ENCODE measurements at places on chromosomes 4 and X.

DNA sequence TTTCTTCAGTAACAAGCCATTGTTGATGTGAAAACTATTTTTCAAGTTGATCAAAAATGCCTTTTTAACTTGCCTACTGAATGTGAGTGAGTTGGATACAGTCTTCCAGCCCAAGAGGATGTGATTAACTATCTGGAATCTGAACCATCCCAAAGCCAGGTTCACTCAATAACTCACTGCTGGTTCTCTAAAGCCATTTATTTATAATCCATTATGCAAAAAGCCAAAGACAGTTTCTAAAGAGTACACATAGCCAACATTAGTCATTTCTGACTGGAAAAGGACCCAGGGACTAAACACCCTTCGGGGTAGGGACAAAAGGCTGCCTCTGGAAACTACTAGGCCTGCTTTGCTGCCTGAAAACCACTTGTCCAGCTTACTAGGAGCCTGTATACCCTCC is 109.6 kb downstream of the SHROOM4 start:
- peaks cover 5% of the 10 kb centered on the region for H3K27me3 ChIP-seq
- no peak overlapping the region for H3K27ac ChIP-seq
- H3K4me1 ChIP-seq = no peaks in the 10 kb centered on the region
- H3K4me3 ChIP-seq = no peak overlapping the region
- no peak for DNase-seq

DNA sequence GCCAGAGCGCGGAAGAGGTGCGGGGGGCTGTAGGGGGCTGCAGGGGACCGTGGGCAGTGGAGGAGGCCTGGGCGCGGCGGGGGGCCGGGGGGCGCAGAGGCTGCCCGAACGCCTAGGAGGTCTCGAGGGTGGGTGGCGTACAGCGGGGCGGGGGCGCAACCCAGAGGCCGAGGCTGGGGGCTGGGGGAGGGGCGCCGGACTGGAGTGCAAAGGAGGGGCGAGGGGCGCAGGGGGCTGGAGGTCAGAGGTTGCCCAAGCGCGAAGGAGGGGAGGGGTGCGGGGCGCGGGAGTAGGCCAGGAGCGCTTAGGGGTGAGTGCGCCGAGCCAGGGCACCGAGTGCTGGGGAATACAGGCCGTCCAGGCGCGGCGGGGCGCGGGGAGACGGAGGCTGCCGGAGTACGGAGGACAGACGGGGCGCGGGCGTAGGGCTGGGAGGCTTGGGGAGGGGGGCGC is 255 bp downstream of the GYG2 start:
- H3K36me3 ChIP-seq = no peaks in the 10 kb centered on the region
- H3K27me3 ChIP-seq = peaks cover 7% of the 10 kb centered on the region
- no peak for DNase-seq
- no peaks in the 10 kb centered on the region for H3K4me1 ChIP-seq

- peaks cover 11% of the 10 kb centered on the region for H3K36me3 ChIP-seq
- no peak overlapping the region for H3K4me3 ChIP-seq
- no peaks in the 10 kb centered on the region for H3K27me3 ChIP-seq
- DNase-seq = no peak
- H3K4me1 ChIP-seq = no peaks in the 10 kb centered on the region
Measured at GRCh38 chr4:145041378-145041777, 56.6 kb downstream of the ANAPC10 start.

DNA sequence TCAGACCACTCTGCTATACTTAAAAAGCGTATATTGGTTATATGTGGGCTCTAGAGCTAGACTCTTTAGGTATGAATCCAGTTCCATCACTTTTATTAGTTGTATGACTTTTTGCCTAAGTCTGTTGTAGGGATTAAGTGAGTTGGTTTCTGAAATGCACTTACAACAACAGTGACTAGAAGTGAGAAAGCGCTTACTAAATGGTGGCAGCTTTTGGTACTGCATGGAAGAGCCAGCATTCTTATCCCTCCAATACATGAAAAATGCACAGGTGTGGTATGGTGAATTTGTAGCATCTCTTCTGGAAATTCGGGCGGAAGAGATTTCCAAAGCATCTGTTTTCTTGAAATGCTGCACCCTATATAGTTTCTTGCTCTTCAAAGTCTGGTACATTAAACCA is 117.1 kb downstream of the SPANXA1 start:
- no peaks in the 10 kb centered on the region for H3K4me1 ChIP-seq
- no peak overlapping the region for H3K27ac ChIP-seq
- no peaks in the 10 kb centered on the region for H3K36me3 ChIP-seq
- H3K4me3 ChIP-seq = no peak overlapping the region
- H3K27me3 ChIP-seq = no peaks in the 10 kb centered on the region
- DNase-seq = no peak
